T-cell (primary cell): ENCODE measurements at places on chromosomes 7 and 10.

DNA sequence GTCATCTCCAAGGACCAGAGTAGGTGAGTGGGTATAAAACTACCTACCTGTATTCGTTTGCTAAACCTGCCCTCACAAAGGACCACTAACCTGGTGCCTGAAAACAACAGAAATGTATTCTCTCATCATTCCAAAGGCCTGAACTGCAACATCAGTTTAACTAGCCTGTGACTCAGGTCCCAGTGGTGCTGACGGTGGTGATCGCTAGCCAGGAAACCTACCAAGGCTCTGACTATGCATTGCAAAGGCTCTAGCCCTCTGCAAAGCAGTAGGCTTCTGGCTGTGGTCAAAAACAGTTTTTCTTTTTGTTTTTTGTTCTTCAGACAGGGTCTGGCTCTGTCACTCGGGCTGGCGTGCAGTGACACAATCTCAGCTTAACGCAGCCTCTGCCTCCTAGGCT is 107.5 kb downstream of the NPTX2 start:
- no peak for DNase-seq

DNA sequence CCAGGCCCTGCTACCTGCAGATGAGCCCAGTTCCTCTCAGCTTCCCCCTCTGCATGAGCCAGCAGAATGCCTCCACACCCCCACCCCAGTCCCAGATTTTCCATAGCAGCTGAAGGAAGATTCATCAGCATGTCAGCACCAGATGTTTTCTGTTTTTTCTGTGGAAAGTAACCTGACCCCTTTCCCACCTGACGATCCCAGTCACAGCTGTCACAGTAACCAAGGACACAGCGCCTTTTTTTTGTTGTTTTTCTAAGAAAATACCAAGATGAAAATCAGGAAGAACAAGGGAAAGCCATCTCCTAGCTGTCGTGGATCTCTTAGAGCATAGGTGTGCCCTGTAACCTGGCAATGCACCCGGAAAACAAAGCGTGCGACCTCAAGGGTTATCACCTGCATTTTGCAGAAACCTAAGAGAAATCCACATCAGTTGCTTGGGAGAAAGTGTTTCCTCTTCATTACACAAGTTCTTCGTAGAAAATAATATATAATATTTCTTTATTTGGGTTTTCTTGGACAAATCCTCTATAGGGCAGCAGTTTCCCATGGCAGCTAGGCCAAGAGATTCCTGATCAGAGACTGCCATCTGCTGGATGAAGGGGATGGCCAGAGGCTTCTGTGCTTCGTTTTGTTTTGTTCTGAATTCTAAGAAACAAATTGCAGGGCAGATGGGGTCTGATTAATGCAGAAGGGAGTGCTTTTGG is 401.9 kb downstream of the TNS3 start:
- DNase-seq: no peak

- peak; percentile 43 for DNase-seq
Measured at GRCh38 chr7:130875265-130875741, 141.3 kb upstream of the KLF14 start.

GRCh38 chr10:70191161-70191971 is 21.1 kb upstream of the SAR1A start:
- no peak for DNase-seq

GRCh38 chr7:155468785-155469148 is 10.8 kb downstream of the EN2 start:
- DNase-seq: no peak

- no peak for DNase-seq
Measured at GRCh38 chr7:108415821-108416536, 40.3 kb downstream of the NRCAM start.

DNA sequence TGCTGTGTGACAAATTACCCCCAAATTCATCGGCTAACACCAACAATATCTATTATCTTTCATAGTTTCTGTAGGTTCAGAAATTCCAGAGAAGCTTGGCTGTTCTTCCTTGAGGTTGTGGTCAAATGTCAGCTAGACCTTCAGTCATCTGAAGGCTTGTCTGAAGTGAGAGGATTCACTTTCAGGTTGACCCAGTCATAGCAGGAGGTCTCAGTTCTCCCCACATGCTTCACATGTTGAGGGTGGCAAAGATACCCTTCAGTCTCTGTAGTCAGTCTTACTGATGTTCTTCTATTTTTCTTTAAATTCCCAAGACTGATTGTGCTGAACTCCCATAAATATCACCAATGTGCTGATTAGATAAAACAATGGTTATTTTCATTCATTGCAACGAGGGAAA is 1692.0 kb downstream of the REEP3 start:
- DNase-seq: no peak

GRCh38 chr10:20970044-20970443 is 72.9 kb upstream of the NEBL start:
- DNase-seq: no peak

GRCh38 chr7:91824201-91824600 is 56.3 kb downstream of the MTERF1 start:
- DNase-seq: no peak

GRCh38 chr10:103184615-103185014 is 8.5 kb downstream of the NT5C2 start:
- DNase-seq: no peak

- no peak for DNase-seq
Measured at GRCh38 chr7:144027070-144027469, 21.7 kb upstream of the OR2A5 start.

DNA sequence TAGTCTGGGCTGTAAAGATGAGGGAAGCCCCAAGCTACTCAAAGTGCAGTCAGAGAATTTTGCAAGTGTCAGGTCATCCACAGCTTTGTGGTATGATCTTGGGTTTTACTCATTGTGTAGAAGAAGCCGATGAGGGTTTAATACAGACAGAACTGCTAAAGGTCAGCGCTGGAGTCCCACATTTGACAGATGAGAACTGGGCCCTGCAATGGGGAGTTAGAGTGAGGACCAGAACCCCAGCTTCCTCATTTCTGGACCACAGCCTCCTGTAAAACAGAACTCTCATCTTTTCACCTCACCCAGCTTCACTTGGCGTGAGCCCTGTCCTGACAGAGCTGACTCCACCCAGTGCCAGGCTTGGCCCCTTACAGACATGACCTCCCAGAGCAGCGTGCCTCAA is 20.1 kb downstream of the LRRC20 start:
- no peak for DNase-seq

DNA sequence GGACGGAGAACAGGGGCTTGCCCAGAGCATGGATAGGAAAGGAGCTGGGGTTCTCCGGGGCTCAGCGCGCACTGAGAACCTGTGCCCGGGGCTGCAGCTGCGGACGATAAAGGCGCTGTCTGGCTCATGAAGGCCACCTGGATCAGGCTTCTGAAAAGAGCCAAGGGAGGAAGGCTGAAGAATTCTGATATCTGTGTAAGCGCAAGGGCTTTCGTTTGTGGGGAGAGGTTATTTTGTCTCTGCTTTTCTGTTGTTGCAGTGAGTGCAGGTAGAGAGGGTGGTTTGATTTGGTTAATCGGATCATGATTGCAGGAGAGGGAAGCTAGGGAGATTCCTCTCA is 250.5 kb downstream of the NSUN6 start:
- DNase-seq: no peak

- DNase-seq: no peak
Measured at GRCh38 chr10:130206216-130206737, 70.1 kb downstream of the GLRX3 start.

- DNase-seq: no peak
Measured at GRCh38 chr7:48274662-48275061, 103.4 kb downstream of the ABCA13 start.

GRCh38 chr10:63267414-63268148 is 134.5 kb downstream of the NRBF2 start:
- DNase-seq: no peak

DNA sequence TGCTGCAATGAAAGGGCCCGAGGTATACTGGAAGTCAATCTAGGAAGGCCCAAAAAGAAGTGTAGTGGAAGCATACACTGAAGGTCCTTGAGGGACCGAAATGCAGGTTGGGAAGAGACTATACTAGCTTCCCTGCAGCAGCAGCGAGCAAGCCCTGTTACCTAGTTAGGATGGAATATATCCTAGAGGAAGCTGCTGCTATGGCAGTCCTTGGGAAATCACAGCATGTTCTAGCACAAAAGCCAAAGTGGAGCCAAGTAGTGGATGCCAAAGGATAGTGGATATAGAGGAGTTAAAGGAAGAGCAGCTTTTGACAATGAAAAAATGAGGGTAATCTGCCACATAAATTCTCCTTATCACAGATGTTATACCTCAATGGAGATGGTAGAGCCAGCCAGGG is 123.8 kb upstream of the STARD3NL start:
- no peak for DNase-seq

- no peak for DNase-seq
Measured at GRCh38 chr7:28940741-28941384, 17.3 kb downstream of the TRIL start.

GRCh38 chr10:114320249-114321116 is 81.4 kb downstream of the VWA2 start:
- no peak for DNase-seq

DNA sequence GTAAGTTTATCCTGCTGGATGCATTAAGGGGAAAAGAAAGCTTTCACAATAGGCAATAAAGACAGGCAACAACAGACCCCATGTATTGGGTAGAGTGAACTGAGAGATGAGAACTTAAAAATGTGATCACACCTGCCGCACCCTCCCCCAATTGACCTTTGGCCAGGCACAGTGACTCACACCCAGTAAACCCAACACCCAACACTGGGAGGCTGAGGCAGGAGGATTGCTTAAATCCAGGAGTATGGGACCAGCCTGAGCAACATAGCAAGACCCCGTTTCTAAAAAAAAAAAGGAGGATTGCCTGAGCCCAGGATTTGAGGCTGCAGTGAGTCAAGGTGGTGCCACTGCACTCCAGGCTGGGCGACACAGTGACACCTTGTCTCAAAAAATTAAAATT is 86.9 kb downstream of the MPP7 start:
- DNase-seq: no peak

DNA sequence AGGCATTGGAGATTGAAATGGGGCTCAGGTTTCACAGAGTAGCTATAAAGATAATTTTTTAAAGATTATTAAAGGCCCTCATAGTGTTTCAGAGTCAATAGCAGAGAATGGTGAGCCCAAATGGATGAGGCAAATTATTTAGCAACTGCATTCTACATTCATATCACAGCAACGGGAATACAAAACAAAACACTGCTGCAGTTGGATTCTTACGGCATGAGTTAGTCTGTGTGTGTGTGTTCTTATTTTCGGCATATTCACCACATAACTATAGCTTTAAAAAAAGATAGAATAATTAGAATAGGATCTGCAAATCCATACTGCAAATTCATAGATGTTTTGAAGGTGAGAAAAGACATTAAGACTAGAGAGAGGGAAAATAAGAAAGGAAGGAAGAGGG is 66.0 kb downstream of the SUGCT start:
- DNase-seq: no peak
